Neural crest cell (in vitro differentiated cells): ENCODE measurements at places on chromosomes 12 and 14.

GRCh38 chr12:90090929-90091651, 382.5 kb upstream of the ATP2B1 start:
- peaks cover 39% of the 10 kb centered on the region for H3K4me1 ChIP-seq
- DNase-seq: no peak
- no peaks in the 10 kb centered on the region for H3K36me3 ChIP-seq
- peak overlapping the region; percentile 13 for H3K4me3 ChIP-seq

GRCh38 chr12:52193991-52194390, 2.2 kb upstream of the KRT80 start:
- H3K4me3 ChIP-seq: no peak overlapping the region
- peak overlapping the region; percentile 12 for H3K27ac ChIP-seq
- H3K4me1 ChIP-seq: peaks cover 3% of the 10 kb centered on the region
- H3K36me3 ChIP-seq: no peaks in the 10 kb centered on the region

GRCh38 chr12:120041386-120042231, 52.6 kb downstream of the BICDL1 start:
- peaks cover 16% of the 10 kb centered on the region for H3K4me1 ChIP-seq
- peak; percentile 6 for DNase-seq
- peak overlapping the region; percentile 97 for H3K27ac ChIP-seq
- H3K27me3 ChIP-seq: no peaks in the 10 kb centered on the region
- no peak overlapping the region for H3K4me3 ChIP-seq
- no peaks in the 10 kb centered on the region for H3K36me3 ChIP-seq

DNA sequence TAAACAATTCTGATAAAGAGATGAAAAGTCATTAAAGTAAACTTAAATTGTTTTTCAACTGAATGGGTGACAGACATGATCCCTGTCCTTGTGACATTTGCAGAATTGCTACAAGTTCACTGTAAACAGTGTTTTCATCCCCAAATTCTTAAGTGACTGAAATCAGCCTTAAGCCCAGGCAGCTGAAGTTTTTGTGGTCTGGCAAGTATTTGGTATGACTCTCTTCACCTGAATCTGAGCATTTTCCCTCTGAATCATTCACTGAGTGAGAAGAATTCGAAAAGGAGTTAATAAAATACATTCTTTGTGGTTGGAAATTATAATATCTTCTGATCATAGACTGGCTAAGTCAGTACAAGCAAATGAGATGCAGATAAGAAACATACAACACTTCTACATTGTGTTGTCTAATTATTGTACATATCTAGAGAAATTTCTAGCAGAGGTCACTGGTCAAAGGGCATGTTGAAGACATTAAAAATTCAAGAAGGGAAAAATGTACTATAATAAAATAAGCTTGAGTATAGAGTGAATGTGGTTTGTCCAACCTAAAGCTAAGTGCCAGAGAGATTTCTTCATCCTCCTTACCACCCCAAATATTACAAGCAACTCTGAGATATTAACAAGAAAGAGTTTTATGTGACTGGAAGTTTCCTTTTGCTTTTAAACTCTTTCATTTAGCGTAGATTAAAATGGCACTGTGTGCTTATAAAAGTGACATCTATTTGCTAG, 177.8 kb upstream of the DIO2 start:
- no peak overlapping the region for H3K27ac ChIP-seq
- no peak overlapping the region for H3K4me3 ChIP-seq
- no peak for DNase-seq

- no peak overlapping the region for H3K27ac ChIP-seq
- no peaks in the 10 kb centered on the region for H3K4me1 ChIP-seq
- H3K36me3 ChIP-seq: no peaks in the 10 kb centered on the region
- peaks cover 2% of the 10 kb centered on the region for H3K27me3 ChIP-seq
Observed at GRCh38 chr14:54355698-54356097, 41.1 kb upstream of the CDKN3 start.

DNA sequence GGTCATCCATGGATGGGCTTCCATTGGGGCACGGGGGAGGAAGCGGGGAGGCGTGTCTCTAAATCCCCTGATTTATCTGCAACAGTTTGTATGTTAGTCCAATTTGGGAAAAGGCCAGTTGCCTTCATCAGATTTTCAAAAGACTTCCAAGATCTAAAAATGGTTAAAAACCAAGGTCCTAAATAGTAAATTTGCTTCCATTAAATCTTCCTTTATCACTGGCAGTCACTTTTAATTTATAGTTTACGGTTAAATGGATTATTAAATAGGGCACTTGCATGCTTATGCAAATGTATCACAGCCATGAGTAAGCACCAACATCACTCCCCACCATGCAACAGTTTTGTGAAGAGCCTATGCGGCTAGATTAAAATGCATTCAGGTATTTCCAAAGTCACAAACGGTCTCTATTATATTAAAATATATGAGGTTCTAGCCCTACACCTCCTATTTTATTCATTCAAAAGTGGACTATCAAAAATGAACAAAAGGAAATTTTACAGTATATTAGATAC, 108.2 kb upstream of the GPHB5 start:
- H3K4me1 ChIP-seq: peaks cover 10% of the 10 kb centered on the region
- no peak overlapping the region for H3K27ac ChIP-seq
- H3K27me3 ChIP-seq: no peaks in the 10 kb centered on the region

DNA sequence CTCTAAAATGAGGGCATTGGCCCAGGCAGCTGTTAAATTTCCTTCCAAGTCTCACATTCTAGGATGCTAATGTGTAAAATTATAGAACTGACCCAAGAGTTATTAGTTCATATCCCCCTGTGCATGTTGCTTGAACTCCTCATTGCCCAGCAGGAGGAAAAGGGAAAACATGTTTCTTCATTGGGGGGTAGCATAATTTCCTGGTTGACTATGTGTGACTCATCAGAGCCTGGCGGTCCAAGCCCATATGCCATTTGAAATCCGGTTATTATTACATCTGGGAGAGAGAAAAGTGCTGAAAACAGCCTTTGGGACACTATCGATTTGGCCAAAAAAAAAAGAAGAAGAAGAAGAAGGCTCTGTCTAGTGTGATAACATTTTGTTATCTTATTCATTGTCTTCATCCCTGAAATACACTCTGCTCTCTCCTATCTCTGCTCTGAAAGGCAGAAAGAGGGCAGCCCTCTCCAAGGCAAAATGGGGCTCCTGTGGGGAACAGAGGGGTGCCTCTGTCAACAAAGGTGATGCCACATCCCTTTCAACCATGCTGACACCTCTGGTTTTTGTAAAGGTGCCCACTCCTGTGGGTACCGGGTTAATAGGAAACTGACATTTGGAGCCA, 114.2 kb downstream of the DAD1 start:
- no peak overlapping the region for H3K4me3 ChIP-seq
- H3K36me3 ChIP-seq: no peaks in the 10 kb centered on the region
- DNase-seq: no peak
- peaks cover 20% of the 10 kb centered on the region for H3K27me3 ChIP-seq
- no peak overlapping the region for H3K27ac ChIP-seq
- peaks cover 14% of the 10 kb centered on the region for H3K4me1 ChIP-seq

- no peaks in the 10 kb centered on the region for H3K36me3 ChIP-seq
- peaks cover 8% of the 10 kb centered on the region for H3K4me1 ChIP-seq
- H3K4me3 ChIP-seq: no peak overlapping the region
- no peak for DNase-seq
- H3K27me3 ChIP-seq: peaks cover 44% of the 10 kb centered on the region
Observed at GRCh38 chr12:113007166-113007565, 28.8 kb downstream of the OAS2 start.

- H3K36me3 ChIP-seq: no peaks in the 10 kb centered on the region
- H3K27me3 ChIP-seq: peaks cover 51% of the 10 kb centered on the region
- H3K4me1 ChIP-seq: peaks cover 38% of the 10 kb centered on the region
- H3K27ac ChIP-seq: no peak overlapping the region
Observed at GRCh38 chr12:118979763-118980406, 1.5 kb upstream of the SRRM4 start.

- peaks cover 4% of the 10 kb centered on the region for H3K4me1 ChIP-seq
- no peak overlapping the region for H3K27ac ChIP-seq
- no peaks in the 10 kb centered on the region for H3K27me3 ChIP-seq
- no peak for DNase-seq
- peaks cover 10% of the 10 kb centered on the region for H3K36me3 ChIP-seq
Observed at GRCh38 chr12:111453071-111453989, 47.6 kb downstream of the SH2B3 start.

GRCh38 chr14:104970231-104971068, 7.7 kb downstream of the AHNAK2 start:
- no peak overlapping the region for H3K27ac ChIP-seq
- H3K27me3 ChIP-seq: peaks cover 10% of the 10 kb centered on the region
- H3K4me1 ChIP-seq: no peaks in the 10 kb centered on the region
- DNase-seq: no peak

GRCh38 chr12:46457958-46458357, 85.4 kb upstream of the SLC38A2 start:
- H3K4me3 ChIP-seq: no peak overlapping the region
- no peak for DNase-seq
- H3K27ac ChIP-seq: no peak overlapping the region
- no peaks in the 10 kb centered on the region for H3K36me3 ChIP-seq
- H3K27me3 ChIP-seq: no peaks in the 10 kb centered on the region

GRCh38 chr12:99695050-99695449, 47.5 kb downstream of the GARIN6 start:
- peaks cover 5% of the 10 kb centered on the region for H3K4me1 ChIP-seq
- no peaks in the 10 kb centered on the region for H3K27me3 ChIP-seq
- H3K36me3 ChIP-seq: no peaks in the 10 kb centered on the region
- no peak for DNase-seq
- H3K4me3 ChIP-seq: no peak overlapping the region

GRCh38 chr12:110750784-110751461, 8.2 kb upstream of the PPP1CC start:
- no peaks in the 10 kb centered on the region for H3K36me3 ChIP-seq
- H3K27me3 ChIP-seq: no peaks in the 10 kb centered on the region
- no peak for DNase-seq
- H3K4me1 ChIP-seq: no peaks in the 10 kb centered on the region

- no peaks in the 10 kb centered on the region for H3K27me3 ChIP-seq
- H3K27ac ChIP-seq: no peak overlapping the region
- no peaks in the 10 kb centered on the region for H3K4me1 ChIP-seq
- H3K4me3 ChIP-seq: no peak overlapping the region
- no peak for DNase-seq
Observed at GRCh38 chr14:52154992-52155650, 86.3 kb upstream of the NID2 start.

DNA sequence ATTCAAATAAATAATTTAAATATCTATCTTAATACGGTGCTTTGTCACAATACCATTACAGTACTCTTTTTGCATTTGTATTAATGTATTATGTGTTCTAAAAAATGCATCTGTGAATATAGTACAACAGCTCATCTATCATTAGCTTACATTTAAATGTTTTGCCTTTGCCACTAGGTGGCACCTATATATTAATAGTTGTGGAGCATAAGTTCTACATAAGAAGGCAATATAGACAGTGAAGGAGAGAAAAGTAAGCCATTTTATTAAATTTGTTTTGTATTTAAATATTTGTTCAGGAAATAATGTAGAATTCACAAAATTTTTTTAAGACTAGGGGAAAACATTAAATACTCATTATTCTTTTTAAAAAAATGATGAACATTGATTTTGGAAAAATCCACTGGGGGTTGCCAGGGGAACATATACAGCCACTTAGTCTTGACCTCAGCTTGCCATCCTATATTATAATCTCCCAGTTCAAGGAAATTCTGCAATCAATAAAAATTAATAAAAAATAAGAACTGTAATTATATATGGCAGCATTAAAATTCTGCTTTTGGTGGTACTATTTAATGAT, 9.8 kb downstream of the CCER1 start:
- H3K4me3 ChIP-seq: no peak overlapping the region
- H3K27me3 ChIP-seq: no peaks in the 10 kb centered on the region
- no peak overlapping the region for H3K27ac ChIP-seq
- no peaks in the 10 kb centered on the region for H3K4me1 ChIP-seq
- H3K36me3 ChIP-seq: no peaks in the 10 kb centered on the region

DNA sequence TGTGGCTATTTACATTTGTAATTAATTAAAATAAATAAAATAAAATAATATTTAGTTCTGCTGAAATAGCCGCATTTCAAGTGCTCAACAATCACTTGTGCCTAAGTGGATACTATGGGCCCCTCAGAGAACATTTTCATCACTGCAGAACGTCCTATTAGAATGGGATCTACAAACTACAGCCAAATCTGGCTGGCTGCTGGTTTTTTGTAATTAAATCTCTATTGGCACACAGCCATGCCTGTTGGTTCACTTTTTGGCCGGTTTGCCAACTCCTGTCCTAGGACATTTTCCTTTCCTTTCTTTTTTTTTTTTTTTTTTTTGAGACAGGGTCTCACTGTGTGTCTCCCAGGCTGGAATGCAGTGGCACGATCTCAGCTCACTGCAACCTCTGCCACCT, 9.8 kb downstream of the CCDC63 start:
- no peak overlapping the region for H3K27ac ChIP-seq
- no peaks in the 10 kb centered on the region for H3K36me3 ChIP-seq
- no peak overlapping the region for H3K4me3 ChIP-seq
- H3K27me3 ChIP-seq: no peaks in the 10 kb centered on the region

GRCh38 chr12:114665411-114666260, 18.3 kb downstream of the TBX3 start:
- no peak overlapping the region for H3K27ac ChIP-seq
- DNase-seq: no peak
- H3K36me3 ChIP-seq: no peaks in the 10 kb centered on the region
- H3K4me3 ChIP-seq: peak overlapping the region; percentile 44
- peaks cover 95% of the 10 kb centered on the region for H3K27me3 ChIP-seq
- H3K4me1 ChIP-seq: peaks cover 26% of the 10 kb centered on the region

DNA sequence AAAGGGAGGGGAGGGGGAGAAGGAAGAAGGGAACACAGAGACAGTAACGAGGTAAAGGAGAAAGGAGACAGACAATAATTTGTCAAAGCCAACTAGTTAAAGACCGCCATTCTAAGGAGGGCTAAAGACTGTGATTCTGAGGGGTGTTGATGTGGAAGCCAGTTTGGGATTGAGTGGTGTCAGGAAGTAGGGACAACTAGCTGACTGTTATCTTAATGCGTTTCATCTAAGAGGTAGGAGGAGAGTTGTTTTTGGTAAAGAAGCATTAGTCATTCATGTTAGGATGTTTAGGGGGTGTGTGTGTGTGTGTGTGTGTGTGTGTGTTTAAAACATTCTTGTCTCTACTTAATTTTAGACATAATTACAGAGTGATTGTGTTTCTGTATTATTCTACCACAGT, 95.0 kb downstream of the INSM2 start:
- no peak overlapping the region for H3K4me3 ChIP-seq
- H3K27me3 ChIP-seq: no peaks in the 10 kb centered on the region
- H3K4me1 ChIP-seq: no peaks in the 10 kb centered on the region
- no peak for DNase-seq
- peak overlapping the region; percentile 31 for H3K27ac ChIP-seq

GRCh38 chr12:53062977-53063707, 13.3 kb downstream of the TNS2 start:
- peak overlapping the region; percentile 34 for H3K4me3 ChIP-seq
- H3K27me3 ChIP-seq: no peaks in the 10 kb centered on the region
- H3K36me3 ChIP-seq: peaks cover 2% of the 10 kb centered on the region
- peaks cover 16% of the 10 kb centered on the region for H3K4me1 ChIP-seq

DNA sequence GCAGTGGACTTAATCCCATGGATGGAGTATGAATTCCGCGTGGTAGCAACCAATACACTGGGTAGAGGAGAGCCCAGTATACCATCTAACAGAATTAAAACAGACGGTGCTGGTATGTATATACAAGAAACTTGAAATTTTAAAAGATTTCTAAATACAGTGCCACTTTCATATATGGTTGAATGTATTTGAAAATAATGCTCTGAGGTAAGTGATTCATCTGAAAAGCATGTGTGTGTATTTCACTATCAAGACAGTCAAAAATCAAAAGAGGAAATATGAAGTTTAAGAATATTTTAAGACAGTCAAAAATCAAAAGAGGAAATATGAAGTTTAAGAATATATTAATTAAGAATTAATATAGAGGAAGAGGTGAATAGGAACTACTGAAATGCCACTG, 195.0 kb upstream of the PDZRN4 start:
- DNase-seq: no peak
- H3K36me3 ChIP-seq: no peaks in the 10 kb centered on the region
- H3K4me1 ChIP-seq: no peaks in the 10 kb centered on the region
- H3K27ac ChIP-seq: no peak overlapping the region

GRCh38 chr12:69066492-69067373, 133.8 kb upstream of the CPM start:
- DNase-seq: no peak
- H3K27ac ChIP-seq: no peak overlapping the region
- no peaks in the 10 kb centered on the region for H3K27me3 ChIP-seq
- H3K36me3 ChIP-seq: no peaks in the 10 kb centered on the region
